T follicular helper cell (primary cell): ENCODE measurements at places on chromosomes 3 and 15.

DNA sequence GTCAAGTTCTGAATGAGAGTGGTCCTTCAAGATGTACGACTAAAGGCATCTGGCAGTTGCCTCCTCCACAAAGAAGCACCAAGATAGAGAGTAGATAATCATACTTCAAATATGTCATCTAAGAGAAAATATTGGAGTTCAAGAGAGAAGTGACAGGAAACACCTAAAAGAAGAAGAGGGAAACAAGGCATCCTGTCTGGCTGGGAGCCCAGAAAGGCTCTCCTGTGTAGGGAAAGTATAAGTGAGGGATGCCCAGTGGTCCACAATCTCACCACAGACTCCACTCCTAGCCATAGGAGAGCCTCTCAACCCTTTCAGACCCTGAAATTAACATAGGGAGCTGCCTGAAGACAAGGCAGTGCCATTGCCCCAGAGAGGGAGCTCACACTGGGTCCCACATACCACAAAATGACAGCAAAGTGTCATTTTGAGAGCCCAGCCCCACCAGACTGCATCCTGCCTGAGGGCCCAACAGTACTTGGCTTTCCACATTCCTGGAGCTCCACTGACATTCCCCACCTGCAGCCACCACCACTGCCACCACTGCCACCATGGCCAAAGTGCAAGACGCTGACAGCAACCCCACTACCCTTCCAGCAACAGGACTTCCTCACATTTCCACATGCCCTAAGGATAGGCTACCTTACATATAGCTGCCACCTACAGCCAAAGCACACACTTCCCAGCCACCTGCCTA is 210.6 kb downstream of the ATP8B4 start:
- DNase-seq: no peak

DNA sequence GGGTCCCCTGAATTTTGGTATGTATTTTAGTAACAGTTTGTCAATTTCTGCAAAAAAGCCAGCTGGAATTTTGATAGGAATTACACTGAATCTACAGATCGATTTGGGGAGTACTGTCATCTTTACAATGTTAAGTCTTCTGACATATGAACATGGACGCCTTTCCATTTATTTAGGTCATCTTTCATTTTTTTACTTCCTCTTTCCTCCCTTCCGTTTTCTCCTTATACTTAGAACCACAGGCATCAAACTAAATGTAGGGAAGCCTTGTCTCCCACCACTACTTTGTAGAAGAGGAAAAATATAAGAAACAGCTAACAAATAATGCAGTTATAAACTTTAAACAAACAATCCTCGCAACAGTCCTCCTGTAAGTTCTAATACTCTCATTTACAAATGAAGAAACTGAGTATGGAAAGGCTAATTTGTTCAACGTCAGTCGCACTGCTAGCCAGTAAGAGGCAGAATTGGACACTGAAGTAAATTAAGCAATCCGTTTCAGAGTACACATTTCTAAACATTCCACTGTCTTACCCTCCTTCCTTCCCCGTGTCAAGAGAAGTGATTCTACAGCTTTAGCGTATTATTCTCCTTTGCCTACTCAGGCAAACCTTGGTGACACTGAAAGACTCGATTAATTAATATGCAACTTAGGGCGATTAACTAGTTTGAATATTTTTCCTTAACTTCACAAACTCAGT is 25.6 kb downstream of the RHOA start:
- DNase-seq: no peak

DNA sequence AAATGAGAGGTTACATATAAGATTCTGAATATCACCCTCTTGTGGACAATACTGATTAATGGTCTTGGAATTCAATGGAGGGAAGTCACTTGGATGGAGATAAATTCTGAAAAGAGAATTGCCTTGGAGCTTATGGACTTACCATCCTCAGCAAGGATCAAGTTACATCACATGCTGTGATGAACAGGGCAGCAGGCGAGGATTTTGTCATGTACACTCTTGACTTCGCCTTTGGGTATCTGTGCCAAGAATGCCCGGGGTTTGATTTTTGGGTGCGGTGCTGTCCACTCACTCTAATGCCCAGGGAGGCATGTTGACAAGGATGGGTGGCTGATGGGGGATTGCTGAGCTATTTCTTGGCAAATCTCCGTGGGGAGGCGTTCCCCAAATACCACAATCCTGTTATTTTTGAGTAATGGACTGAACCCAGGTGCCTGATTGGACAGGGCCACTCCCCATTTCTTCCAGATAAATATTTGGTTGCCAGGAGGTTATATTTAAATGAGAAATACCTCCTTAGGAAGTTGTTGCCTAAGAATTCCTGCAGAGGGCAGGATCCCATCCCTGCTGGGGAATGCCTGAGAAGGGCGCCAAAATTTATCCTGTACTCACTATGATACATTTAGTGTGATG is 96.3 kb downstream of the TPRG1 start:
- no peak for DNase-seq

- DNase-seq: no peak
Measured at GRCh38 chr3:32004113-32004765, 22.7 kb downstream of the ZNF860 start.
